ENCODE measurements at places on chromosomes 4 and X.
A peak's percentile ranks its signal among the peaks of the same experiment; 100 is the strongest.

DNA sequence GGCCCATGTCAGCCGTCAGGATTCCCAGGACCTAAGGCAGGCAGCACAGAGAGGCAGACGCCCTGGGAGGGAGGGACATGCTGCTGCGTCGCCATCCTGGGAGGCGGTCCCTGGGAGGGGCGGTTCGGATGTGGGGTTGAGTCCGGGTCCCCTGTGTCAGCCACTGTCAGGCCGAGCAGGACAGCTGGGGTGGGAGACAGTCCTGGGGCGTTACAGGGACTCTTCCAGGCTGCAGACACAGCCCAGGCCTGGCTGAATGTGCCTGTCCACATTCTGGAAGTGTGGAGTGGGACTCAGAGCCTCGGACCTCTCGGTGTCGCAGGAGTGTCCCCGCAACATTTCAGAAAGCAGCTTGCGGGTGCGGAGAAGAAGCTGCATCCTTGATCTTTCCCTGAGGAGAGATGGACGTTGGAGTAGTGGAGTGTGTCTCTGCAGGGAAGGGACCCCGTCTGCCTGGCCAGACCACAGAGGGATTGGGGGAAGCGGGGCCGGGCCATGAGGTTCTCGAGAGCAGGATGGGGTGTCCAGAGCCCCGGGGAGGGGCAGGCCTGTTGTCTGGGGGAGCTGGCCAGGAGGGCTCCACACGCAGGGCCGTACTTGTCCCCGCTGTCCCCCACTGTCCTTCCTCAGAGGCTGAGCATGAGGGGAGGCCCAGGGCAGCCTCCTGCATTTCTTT is 6.1 kb downstream of the AKAP17A start:
- no peak for DNase-seq

- no peak for DNase-seq
Measured at GRCh38 chrX:47215291-47215900, 3.1 kb upstream of the CDK16 start.

DNA sequence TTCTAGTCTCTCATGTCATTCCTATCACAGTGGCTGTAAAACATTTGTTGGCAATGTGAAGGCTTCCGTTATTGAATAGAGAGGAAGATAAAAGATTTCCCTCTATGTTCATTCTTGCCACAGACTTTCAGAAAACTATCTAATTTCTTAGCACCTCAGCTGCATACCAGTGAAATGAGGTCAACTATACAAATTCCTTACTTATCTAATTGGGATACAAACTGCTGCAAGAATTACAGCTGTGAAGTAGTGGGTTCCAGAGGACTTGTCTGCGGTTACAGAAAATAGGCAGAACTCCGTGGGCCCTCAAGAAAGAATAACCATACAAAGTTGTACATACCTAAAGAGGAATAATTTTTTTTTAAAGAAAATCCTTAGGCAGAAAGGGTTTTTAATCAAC is 175.8 kb downstream of the PPP1R2C start:
- no peak for DNase-seq

DNA sequence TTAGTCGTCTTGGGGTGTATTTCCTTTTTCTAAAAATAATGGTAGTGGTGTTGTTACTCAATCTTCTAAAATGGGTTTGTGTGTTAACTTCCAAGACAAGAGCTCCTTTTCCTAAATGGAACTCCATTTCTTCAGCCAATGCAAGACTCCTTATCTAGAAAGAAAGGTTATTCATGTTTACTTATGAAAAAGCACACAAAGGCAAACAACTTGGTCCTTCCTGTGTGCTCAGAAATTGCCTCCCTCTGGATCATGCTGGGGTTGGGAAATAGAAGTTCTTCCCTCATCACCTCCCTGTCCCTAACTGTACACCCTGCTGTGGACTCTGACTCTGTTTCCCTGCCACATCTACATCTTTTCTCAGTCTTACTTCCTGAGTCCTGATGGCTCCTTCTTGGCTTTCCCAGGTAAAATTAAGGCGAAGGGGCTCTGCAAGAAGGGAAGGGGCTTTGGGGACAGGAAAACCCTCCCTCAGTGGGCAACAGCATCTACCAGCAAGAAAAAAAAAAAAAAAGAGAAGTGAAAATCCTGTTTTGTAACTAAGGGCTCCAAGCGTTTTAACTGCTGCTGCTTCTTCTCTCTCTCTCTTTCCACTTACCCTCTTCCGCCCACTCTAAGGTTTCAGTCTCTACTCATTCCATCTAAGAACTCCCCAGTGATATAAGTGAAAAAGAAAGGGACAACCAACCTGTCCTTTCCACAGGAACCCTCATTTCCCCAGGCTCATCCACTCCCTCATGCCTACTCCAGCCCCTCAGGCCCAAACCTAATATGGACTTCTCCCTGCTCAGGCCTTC is 19.8 kb upstream of the TASL start:
- DNase-seq: no peak

DNA sequence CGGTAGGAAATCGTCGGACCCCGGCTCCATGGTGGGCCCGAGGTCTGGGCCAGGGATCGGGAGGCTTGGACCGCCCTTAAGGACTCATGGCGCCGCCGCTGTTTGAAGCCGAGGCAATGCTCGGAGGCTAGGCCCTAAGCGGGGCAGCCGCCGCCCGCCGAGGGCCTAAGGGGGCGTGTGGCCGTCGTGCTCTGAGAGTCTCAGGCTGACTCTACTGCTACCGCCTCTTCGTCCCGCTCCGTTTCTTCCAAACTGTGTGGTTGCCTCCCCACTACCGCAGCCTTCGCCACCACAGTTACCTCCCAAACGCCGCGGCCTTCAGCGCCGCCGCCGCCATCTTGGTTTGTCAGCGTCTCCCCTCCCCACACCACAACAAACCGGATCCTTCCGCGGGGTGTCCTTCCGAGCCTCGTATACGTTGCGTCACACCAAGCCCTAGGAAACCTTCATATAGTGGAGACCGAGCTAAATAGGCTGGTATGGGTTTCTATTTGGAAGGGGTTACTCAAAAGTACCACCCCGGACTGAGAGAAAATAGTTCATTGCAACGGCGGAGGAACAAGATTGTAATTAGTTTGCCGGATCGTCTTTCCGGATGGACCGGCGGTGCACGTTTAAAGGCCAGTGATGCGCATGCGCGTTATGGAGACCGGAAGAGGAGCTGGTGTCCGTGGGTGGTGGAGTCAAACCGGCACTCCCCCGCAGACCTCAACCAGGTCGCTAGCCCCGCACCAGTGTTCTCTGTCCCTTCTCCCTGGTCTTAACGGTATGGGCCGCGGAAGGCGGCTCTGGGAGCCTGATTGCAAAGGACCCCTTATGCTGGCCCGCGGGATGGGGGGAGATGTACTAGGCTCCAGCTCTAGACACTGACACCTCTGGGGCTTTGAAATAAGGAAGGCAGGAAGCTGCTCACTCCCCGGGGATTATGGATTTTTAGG is at the start of gene KDM5C:
KDM5C (minus strand) TSS at position 348 of the 938 bp plus-strand sequence; CDS start at position 30, 318 bp downstream.
- DNase-seq: peak; percentile 85

GRCh38 chr4:128979934-128980333 is 113.4 kb downstream of the SCLT1 start:
- no peak for DNase-seq
